ENCODE measurements at places on chromosomes 2 and 18.

DNA sequence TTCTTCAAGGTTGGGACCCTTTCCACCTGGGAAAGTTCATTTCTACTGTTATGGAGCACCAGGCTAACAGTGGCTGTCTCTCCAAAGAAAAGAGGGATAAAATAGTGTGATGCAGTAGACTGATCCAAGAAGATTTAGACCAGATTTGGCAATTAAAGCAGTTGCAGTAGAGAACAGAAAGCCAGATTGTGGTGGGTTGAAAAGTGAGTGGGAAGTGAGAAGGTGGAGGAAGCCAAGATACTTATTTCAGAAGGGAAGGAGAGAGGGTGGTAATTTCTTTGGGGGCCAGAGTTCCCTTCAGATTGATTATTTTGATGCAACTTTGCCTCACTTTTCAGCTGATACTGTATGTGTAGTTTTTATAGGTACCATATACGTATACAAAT, 8.0 kb downstream of the MYL12B start:
- DNase-seq = no peak

- no peak for DNase-seq
These were observed 219.6 kb downstream of the MBD2 start for GRCh38 chr18:54004828-54005227.

DNA sequence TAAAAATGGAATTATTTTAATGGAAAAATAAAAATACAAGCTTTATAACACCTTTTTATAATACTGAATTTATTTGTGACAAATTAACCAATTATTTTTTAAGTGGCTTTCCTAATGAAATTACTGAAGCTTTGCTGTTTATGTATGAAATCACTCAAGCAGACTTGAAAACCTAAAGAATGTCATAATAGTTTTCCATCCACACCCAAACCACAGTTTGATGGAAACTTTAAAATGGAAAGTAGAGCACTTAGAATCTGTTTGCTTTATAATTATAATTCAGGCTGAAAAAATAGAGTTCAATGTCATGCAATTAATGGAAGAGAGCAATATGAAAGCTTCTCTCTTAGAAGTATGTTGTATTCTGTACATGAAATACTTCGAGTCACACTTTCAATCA, 31.6 kb upstream of the WDR75 start:
- no peak for DNase-seq

- DNase-seq = no peak
These were observed 947 bp downstream of the ZEB2 start for GRCh38 chr2:144518748-144519596.

DNA sequence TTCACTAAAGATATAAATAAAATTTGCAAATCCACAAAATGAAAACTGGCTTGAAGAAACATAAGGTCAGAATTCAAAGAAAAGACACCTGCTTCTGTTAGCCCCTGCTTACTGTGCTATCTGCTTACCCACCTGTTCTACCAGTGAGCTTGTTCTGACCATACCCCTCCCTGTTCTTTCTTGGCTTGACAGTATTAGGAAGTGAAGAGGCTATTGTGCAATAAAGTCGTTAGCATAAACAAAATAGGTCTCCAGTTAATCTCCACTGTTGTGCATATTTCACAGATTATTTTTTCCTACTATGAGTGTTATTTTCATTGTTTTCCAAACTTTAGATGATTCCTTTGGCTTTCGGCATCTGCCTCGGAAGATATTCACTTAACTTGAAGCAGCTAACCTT, 322.1 kb downstream of the CCDC85A start:
- DNase-seq = no peak

GRCh38 chr18:34929336-34929780, 111.9 kb upstream of the MAPRE2 start:
- peak; percentile 12 for DNase-seq

DNA sequence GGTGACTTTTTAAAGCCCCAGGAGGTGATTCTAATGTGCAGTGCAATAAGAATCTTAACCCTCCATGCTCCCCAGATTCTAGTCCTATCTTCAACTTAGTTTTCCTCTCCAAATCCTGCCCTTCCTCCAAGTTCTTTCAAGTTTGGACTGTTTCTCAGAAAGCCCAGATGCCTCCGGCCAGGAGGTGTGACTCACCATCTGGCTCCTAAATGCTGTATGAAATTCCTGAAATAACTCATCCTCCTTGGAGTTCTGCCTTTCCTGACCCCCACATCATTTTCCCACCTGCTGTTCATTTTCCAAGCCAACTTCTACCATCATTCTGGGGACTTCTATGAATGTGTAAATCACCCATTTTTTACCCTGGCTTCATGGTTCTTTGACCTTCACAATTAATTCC, 118.2 kb upstream of the NOL4 start:
- DNase-seq = no peak

Measured in HuH-7 (cell line).